NCI-H1436 treated with DMSO at 0.1 percent for 48 hours (cell line): ENCODE measurements at places on chromosomes 2 and 18.

- DNase-seq = peak; percentile 39
These were observed 33.6 kb upstream of the SMAD2 start for GRCh38 chr18:47964053-47964452.

- DNase-seq = no peak
These were observed 7.7 kb downstream of the PSD4 start for GRCh38 chr2:113181258-113182051.

GRCh38 chr2:174577967-174578589 is 19.5 kb downstream of the WIPF1 start:
- DNase-seq = no peak

- DNase-seq = no peak
These were observed 26.5 kb downstream of the WDR35 start for GRCh38 chr2:19963386-19963785.

DNA sequence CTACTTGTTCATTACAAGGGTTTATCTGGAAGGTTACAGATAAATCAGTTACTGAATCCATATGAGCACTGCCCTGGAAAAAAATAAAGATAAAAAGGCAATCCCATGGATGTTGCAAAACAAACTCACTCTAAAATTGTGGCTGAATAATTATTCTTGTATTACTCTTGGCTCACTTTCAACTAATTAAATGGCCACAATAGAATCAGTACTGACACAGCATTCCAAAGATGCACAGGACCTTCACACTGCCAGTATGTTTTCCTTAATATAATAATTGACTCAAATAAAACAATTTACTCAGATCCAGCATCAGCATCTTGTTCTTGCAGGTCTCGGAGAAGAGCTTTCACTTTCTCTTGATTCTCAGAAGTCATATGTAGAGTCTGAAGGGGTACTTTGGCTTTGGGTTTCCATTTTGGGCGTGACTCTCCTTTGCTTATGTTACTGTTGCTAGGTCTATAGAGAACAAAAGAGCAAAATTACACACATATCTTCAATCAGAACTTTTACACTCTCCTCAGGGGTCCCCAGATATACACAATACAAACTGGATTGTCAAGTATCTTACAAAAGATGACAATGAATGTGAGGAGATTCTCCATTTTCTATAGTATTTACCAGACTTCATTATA is 12.6 kb downstream of the DHX57 start:
- DNase-seq = no peak

GRCh38 chr2:97906307-97906706 is 89.4 kb downstream of the TMEM131 start:
- DNase-seq = no peak

DNA sequence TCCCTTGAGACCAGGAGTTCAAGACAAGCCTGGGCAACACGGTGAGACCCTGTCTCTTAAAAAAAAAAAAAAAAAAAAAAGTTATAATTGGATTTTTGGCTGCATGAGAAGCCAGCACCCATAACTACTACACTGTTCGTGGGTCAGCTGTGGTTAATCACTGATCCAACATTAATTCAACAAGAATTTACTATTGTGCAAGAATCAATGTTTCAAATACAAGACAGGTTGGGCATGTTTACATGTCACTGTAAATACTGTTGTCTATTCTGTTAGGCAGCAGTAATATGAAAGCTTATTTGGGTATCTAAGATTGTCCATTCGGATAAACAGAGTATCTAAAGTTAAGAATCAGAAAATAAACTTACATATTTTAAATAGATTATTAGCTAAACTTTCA is 62.3 kb downstream of the ESCO1 start:
- DNase-seq = no peak

DNA sequence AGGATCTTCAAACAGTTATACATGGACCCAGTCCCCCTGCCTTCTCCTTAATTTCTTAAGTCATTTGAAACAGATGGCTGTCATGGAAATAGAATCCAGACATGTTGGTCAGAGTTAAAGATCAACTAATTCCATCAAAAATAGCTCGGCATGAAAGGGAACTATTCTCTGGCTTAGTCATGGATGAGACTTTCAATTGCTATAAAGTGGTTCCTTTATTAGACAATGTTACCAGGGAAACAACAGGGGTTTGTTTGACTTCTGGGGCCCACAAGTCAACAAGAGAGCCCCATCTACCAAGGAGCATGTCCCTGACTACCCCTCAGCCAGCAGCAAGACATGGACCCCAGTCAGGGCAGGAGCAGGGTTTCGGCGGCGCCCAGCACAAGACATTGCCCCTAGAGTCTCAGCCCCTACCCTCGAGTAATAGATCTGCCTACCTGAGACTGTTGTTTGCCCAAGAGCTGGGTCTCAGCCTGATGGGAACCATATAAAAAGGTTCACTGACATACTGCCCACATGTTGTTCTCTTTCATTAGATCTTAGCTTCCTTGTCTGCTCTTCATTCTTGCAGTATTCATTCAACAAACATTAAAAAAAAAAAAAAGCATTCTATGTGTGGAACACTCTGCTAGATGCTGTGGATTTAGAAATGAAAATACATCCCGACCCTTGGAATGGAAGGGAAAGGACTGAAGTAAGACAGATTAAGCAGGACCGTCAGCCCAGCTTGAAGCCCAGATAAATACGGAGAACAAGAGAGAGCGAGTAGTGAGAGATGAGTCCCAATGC is 4.6 kb downstream of the TTR start:
- no peak for DNase-seq

- no peak for DNase-seq
These were observed 184.8 kb upstream of the STON1 start for GRCh38 chr2:48345176-48345575.

- no peak for DNase-seq
These were observed 74.4 kb downstream of the ANTXR1 start for GRCh38 chr2:69087211-69087911.

DNA sequence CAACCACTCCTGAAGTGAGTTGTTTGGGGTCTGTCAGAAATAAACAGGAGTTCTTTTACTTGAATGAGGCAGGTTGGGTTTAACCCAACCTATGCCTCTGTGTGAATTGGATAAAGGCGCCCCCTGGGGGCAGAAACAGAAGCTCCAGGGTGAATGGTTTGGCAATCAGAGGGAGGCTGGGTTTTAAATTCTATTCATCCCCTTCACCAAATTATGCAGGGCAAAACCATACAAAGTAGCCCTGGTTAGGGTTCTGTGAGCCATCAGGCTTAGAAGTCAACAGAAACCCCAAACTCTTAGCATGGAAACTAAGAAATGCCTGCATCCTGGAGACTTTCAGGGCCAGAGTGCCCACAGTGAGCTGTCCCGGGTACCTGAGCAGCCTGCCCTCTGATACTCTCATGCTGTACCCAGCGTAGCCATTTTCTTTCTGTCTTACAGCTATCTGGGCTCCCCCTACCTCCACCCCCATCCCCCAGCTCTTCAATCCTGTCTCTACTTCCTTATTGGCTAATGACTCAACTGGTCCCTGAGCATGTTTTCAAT is 241.5 kb downstream of the ICOS start:
- DNase-seq = no peak

- no peak for DNase-seq
These were observed 353.9 kb upstream of the SPHKAP start for GRCh38 chr2:228535396-228535795.

- DNase-seq = no peak
These were observed 25.4 kb downstream of the WDR75 start for GRCh38 chr2:189466656-189467055.

GRCh38 chr2:129502781-129503180 is 476.7 kb upstream of the RAB6C start:
- no peak for DNase-seq

DNA sequence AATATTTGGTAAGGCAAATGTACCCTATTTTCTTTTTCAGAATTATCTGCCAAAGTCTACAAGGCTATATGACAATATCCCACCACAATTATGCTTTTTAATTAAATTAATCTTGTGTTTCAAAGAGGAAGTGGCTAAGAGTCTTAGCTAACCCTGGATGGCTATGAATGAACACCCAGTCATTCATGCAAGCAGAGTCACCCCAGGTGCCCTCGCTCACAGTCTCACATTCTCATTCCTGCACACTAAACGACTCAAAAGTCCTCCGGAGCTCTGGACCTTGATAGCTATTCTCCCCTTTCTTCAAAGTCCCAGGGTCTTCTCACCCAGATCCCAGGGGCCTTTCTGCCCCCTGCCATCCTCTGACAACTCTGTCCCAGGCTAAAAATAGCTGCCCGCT is 42.1 kb upstream of the MRPL19 start:
- no peak for DNase-seq

GRCh38 chr2:67808112-67808511 is 254.7 kb downstream of the C1D start:
- DNase-seq = no peak

- no peak for DNase-seq
These were observed 22.7 kb upstream of the NCL start for GRCh38 chr2:231486851-231487596.

DNA sequence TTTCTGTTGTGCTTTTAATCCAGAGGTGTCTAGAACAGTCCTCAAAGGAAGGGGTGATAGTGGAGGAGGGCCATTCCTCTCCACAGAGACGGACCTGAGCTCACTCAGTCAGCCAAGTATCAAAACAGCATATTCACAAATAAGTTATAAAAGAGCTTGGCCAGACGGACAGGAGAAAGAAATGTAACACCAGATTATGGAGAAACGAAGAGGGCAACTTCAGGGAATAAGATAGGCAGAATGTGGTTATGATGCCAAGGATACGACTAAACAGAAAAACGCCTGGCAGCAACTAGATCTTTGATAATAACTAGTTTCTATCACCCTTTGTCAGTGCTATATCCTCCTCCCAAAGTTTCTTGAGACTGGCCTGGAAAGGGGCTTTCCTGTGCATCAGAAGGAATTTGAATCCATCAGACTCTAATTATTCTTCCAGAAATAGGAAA is 42.5 kb downstream of the MAP4K3 start:
- DNase-seq = no peak

DNA sequence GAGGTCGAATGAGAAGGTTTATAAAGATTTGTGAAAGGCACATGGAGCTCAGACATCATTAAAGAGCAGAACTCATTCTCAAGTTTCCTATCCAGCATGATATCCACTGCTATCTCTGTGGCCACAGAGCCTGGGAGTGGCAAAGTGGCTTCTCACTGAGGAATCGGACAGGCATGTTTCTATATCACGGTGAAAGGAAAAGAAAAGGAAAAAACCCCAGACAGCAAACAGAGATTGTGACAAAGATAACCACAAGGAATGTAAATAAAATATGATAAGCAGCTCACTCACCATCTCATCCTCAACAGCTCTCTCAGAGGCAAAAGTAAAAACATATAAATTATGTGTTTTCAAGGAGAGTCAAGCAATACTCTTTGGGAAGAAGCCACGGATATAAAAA is 2.5 kb downstream of the PID1 start:
- DNase-seq = no peak

DNA sequence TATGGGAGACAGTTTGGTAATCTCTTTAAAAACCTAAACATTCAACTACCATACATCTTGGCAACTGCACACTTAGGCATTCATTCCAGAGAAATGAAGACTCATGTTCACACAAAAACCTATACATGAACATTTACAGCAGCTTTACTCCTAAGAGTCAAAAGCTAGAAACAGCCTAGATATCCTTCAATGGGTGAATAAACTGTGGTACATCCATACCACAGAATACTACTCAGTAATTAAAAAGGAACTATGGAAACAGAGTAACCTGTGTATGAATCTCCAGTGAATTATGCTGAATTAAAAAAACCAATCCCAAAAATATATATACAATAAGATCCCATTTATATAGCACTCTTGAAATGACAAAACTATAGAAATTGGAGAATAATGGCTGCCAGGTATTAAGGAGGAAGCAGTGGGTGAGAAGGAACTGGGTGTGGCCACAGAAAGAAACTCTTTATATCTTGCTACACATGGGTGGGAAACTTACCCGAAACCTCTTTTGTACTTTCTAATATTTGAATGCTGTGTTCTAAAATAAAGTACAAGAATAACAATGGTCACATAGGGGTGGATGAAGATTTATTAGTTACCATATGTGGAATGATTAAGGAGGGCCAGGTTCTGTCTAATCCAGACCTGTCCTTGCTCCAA is 13.7 kb downstream of the SESTD1 start:
- DNase-seq = no peak

DNA sequence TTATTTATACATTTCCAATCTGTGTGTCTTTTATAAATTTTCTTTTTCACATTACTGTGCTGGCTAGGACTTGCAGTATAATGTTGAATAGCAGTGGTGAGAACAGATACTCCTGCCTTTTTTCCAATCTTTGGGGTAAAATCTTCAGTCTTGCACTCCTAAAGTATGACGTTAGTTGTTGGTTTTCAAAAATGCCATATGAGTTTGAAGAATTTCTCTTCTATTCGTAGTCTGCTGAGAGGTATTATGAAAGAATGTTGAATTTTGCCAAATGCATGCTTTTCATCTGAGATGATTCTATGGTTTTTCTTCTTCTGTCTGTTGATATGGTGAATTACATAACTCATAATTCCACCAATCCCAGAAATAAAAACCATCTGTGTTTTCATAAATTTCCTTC is 335.3 kb upstream of the CHST9 start:
- no peak for DNase-seq

- DNase-seq = peak; percentile 79
These were observed 4.4 kb upstream of the ST8SIA5 start for GRCh38 chr18:46761059-46761769.

DNA sequence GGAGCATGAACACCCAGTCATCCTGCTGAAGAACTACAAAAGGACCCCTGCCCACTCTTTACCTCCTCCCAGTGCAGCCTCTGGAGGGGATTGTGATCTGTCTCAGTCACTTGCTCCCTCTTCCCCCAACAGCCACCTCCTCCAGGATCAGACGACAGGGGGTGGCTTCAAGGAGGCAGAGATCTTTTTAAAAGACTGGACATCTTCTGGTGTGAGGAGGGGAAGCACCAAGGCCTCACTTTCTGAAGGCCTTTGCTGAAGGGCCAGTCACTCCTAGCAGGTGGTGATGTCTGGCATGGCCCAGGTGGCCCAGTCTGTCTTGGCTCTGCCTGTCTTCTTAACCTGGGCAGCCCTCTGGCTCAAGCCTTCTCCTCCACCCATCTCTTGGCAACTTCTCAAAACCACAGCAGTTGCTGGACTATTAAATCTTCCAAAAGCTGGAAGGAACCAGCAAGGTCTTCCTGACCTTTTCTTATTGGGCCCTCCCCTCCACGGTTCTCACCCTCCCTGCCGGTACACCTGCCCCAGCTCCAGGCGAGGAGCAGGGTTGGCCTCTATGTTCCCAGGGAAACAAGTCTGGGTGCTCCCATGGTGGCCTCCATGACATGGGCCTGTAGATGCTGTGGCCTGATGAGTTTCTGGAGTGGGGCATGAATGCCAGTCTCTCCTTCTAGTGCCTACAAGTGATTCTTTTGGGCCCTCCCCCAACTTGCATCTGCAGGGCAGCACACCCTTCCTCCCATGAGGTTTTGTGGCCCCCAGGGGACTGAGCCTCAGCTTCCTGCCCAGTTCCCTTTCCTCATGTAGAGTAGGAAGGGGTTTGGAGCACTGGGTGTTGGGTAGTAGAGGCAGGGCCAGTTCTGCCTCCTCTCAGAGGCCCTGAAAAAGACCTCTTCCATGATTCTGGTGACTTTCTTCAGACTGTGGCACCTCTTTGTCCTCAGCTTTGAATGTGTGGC is 5.0 kb upstream of the ATP6V1B1 start:
- no peak for DNase-seq
